Gastrocnemius medialis (tissue), 4 donors: ENCODE measurements at places on chromosomes 11 and 22.

DNA sequence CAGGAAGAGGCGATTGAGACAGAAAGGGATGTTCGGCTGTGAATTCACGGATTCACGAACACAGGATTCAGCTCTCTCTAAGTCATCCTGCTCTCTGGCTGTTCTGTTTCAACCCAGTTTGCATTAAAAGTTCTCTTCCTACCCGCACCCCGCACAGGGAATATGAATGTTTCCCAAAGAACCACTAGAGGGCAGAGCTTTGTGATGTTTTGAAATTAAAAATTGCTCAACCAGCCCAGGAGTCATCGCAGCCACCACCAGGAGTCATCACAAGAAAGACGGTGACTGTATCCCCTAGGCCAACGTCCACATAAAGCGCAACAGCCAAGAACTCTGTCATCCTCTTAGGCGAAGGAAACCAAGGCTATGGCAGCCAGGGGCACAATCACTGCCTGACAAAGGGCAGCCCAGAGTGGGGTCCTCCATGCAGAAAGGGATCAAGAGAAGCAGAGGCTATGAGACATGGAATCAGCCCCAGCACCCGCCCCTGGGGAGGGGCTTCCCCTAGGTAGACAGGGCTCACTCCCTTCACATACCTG, 122.4 kb downstream of the WT1 start:
- no peak for DNase-seq

GRCh38 chr11:107991868-107992414, 16.8 kb upstream of the CUL5 start:
- DNase-seq: no peak

DNA sequence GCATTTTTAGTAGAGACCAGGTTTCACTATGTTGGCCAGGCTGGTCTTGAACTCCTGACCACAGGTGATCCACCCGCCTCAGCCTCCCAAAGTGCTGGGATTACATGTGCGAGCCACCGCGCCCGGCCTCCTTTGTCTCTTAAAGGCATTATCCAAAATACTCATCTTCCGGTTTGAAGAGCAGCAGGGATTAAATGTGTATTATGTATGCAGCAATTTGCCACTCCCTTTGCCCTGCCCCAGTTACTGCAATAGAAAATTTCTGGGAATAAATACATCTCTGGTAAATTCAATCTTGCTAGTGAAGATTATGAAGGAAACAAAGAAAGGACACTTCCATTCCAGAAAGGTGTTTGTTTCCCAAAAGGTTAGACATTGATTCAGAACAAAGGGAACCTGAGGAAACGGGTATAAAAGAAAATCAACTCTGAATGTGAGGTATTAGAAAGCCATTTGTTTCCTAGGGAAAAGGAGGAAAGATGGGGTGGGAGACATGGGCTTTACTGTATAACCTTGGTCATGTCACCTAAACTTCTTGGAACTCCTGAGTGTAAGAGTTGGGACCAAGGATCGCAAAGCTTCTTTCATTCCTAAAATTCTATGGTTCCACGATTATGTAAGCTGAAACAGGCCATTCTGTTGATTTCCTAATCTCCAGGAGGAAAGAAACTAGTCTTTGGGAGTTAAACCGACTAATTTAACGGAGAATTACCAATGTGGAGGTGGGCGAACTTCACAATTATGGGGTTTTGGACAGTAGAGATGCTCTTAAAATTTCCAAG, 959 bp upstream of the HIPK3 start:
- no peak for DNase-seq

GRCh38 chr11:134643115-134644012, 231.3 kb upstream of the B3GAT1 start:
- DNase-seq: no peak

DNA sequence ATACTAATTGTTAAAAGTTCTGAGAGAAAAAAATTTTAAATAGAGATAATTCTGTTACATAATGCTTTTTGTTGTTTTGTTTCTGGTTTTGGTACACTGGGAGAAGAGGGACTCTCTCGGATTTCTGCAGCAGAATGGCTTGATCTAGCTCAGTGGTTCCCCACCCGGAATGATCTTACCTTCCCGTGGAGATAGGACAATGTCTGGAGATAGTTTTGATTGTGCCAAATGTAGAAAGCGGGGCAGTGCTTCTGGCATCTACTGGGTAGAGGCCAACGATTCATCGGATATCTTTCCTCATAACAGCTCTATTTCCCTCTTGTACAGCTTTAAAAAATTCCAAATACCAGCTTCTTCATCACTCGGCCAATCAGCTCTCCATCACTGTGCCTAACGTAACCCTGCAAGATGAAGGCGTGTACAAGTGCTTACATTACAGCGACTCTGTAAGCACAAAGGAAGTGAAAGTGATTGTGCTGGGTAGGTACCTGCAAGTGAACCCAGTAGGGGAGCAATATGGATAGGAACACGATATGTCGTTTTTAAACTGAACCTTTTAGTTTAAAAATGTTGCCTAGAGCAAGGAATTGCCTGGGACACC, 13.2 kb downstream of the CRTAM start:
- no peak for DNase-seq

DNA sequence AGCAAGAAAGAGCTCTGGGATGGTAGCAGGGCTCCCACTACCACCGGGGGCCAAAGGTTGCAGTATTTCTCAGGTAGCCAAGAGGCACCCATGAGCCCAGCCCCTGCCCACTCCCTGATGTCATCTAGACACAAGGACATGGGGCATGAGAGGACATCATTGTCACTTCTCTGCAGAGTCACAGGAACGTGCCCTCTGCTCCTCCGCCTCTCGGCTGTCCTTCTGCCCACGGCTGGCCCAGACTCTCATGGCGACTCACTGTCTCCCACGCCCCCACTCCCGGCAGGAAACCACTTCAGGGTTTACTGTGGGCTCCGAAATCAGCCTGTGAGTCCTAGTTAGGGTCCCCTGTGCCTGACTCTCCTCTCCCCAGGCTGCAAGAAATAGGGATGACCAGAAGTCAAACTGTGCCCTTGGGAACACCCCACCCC, 1.8 kb upstream of the GAL start:
- DNase-seq: no peak

- DNase-seq: no peak
These were observed 510.6 kb upstream of the ARHGAP42 start for GRCh38 chr11:100176456-100176855.

DNA sequence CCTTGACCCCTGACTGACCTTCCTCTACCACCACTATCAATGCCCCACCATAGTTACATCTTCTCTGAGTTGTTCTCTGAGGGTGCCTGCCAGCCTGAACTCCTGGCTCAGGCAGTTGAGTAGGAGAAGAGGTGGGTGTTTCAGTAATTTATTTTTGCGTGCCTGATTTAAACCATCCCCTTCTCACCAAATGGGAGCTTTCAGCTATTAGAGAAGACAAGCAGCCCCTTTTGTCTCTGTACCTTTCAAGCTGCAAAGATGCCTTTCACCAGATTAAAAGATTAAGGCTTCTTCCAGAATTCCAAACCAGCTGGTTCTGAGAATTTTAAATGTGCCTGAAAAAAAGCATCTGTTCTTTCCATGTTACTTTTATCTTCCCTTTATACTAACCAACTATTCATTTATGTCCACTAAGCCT, 223.8 kb downstream of the FAM76B start:
- no peak for DNase-seq

- DNase-seq: no peak
These were observed 109.6 kb upstream of the POU2AF2 start for GRCh38 chr11:111135778-111136570.

DNA sequence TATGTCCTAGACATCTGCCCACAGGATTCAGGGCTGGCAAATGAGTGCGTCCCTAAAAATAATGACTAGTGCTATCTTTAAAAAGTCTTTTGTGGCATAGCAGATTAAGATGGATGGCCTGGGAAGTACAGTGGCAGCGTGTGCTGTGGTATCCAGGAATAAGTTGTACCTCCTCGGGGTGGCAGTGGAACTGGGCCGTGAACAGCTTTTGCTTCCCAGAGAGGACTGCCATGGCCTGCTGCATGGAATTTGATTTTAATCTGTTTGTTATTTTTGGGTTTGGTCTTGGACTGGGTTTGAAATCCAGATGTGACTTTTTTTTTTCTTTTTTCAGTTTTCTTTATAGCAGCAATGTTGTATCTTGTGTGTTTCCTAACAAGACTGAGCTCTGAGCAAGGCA, 71.3 kb upstream of the PARVG start:
- DNase-seq: no peak

DNA sequence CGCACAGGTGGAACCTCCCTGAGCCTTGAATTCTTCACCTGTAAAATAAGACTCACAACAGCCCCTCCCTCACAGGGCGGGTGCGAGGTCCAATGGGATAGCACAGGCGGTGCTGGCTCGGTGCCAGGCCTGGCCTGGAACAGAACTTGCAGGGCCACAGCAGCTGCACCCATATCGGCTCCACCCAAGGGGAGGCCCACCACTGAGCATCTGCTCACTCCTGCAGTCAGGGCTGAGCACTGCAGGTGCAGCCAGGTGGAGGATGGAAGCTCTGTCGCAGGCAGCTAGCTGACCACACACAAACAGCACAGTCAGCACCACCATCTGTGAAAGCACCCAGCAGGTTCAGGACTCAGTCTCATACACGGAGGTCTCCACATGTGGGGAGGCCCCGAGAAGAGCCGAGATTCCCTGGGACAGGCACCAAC, 19.6 kb downstream of the VPS37C start:
- no peak for DNase-seq

DNA sequence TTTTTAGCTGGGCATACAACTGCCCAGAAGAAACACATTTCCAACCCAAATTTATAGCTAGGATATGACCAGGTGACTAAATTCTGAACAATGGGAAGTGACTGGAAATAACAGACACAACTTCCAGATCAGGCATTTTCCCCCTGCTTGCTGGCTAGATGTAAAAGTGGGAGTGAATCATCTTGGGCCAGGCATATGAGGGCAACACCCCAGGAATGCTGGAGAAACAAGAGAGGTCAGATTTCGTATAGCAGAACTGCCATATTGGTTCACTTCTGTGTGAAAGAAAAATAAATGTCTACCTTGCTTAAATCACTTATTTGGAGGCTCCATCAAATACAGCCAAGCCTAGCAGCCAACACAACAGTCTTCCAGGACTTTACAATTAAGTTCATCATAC, 7.4 kb downstream of the ATL3 start:
- DNase-seq: no peak

DNA sequence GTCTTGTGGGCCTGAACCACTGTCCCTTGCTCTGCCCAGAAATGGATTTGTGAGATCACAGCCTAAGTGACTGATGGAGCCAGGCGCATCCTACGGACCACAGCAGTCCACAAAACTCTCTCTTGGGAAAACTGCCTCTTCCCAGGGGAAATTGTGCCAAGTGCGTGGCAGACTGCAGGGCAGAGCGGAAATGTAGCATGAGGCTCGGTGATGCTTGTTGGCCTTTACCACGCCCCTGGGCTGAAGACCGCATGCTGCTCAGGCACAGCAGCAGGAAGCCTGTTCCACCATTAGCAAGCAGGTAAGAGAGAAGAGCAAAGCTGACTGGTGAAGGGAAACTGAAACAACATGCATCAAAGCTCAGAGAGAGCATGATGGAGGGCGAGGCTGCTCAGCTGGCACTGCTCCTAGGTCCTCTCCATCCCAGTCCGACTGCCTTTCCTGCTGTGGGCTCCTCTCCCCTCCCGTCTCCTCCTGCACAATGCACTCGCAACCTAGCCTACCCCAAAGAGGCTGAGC, 26.5 kb upstream of the SCARF2 start:
- no peak for DNase-seq
